Fibroblast of lung (primary cell): ENCODE measurements at places on chromosomes 11 and 22. TPM values are rescaled to one million over a fixed set of nuclear protein-coding genes. Genes with fewer than 3 reads are reported as not detected.

DNA sequence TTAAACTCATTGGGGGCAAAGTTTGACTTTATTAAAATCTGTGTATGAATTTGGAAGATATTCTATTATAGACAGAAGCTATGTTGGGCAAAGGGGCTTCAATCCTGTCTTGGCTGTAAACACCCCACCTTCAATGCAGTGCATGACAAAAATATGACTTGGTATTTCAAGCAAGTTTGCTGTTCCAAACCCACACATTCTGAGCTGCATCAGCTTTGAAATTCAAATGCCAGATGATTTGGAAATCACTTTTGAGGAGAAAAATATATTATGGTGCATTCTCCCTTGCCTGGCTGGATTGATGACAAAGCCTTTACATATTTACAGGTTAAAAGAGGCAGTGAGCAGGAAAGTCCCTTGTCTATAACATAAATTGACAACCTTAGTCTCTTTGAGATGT is 760.0 kb downstream of the NELL1 start:
- no peak for DNase-seq
- H3K4me3 ChIP-seq, result no peak overlapping the region
- H3K36me3 ChIP-seq, result no peaks in the 10 kb centered on the region
- no peak overlapping the region for H3K27ac ChIP-seq
- H3K4me1 ChIP-seq, result no peaks in the 10 kb centered on the region

DNA sequence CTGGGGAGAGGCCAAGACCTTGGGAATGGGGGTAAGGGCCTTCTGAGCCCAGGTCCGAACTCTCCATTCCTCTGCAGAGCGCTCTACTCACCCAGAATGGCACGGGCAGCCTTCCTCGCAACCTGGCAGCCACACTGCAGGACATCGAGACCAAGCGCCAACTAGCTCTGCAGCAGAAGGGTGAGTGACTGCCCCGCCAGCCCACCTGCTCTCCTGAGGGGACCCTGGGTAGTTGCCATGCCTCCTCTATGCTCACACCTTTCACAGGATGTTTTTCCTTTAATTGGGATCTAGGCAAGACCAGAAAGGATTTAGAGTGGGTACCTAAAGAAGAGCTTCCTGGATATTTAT is 35.5 kb downstream of the TREH start:
- H3K36me3 ChIP-seq, result peaks cover 50% of the 10 kb centered on the region
- no peak for DNase-seq
- no peak overlapping the region for H3K4me3 ChIP-seq
- H3K27me3 ChIP-seq, result no peaks in the 10 kb centered on the region
- no peaks in the 10 kb centered on the region for H3K4me1 ChIP-seq
- no peak overlapping the region for H3K27ac ChIP-seq

- peaks cover 4% of the 10 kb centered on the region for H3K36me3 ChIP-seq
- H3K4me3 ChIP-seq, result peak overlapping the region; percentile 33
- peak; percentile 95 for DNase-seq
- H3K4me1 ChIP-seq, result peaks cover 62% of the 10 kb centered on the region
Measured at GRCh38 chr11:64865286-64866172, 12.9 kb downstream of the EHD1 start.

DNA sequence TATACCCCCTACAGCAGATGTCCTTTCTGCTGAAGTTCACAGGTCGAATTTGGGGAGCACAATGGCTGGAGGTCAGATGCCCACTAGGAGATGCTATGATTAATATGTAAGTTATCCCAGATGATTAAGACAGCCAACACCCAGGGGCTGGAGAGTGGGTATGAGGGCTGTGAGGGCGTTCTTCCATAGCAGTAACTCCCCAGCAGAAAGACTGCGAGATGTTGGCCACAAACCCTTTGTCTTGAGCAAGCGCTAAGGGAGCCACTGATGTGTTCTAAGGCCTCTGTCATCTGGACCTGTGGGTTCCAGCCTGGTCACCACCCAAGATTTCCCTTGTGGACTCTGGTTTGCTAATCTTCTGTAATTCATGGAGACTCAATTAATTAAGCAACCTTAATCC is 77.6 kb downstream of the BMAL1 start:
- no peaks in the 10 kb centered on the region for H3K27me3 ChIP-seq
- no peaks in the 10 kb centered on the region for H3K4me1 ChIP-seq
- H3K27ac ChIP-seq, result no peak overlapping the region
- DNase-seq, result no peak
- H3K36me3 ChIP-seq, result peaks cover 5% of the 10 kb centered on the region
- no peak overlapping the region for H3K4me3 ChIP-seq

GRCh38 chr11:133409799-133410198 is 122.5 kb downstream of the OPCML start:
- no peak overlapping the region for H3K27ac ChIP-seq
- H3K36me3 ChIP-seq, result no peaks in the 10 kb centered on the region
- no peaks in the 10 kb centered on the region for H3K27me3 ChIP-seq
- H3K4me3 ChIP-seq, result no peak overlapping the region

- H3K4me1 ChIP-seq, result no peaks in the 10 kb centered on the region
- H3K4me3 ChIP-seq, result no peak overlapping the region
- no peaks in the 10 kb centered on the region for H3K36me3 ChIP-seq
- H3K27ac ChIP-seq, result no peak overlapping the region
- H3K27me3 ChIP-seq, result no peaks in the 10 kb centered on the region
- no peak for DNase-seq
Measured at GRCh38 chr11:102610200-102610599, 14.9 kb downstream of the MMP20 start.

DNA sequence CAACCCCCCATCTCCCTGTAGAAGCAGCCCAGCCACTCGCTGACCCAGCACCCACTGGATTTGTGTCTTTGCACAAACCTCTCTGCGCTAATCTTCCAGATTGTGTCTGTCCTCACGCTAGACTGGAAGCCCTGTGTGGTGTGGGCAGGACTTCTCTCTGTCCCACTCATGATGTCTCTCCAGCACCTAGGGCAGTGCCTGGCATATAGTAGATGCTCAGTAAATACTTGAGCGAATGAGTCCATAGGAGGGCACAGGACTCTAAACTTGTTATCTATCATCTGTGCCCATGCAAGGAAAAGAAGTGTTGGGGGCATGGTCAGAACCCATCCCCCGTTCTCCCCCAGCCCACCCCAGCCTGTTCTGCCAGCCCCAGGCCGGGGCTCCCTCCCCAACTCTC is 22.9 kb downstream of the RPL3 start:
- H3K27me3 ChIP-seq, result no peaks in the 10 kb centered on the region
- DNase-seq, result no peak
- no peak overlapping the region for H3K4me3 ChIP-seq
- no peak overlapping the region for H3K27ac ChIP-seq
- peaks cover 18% of the 10 kb centered on the region for H3K4me1 ChIP-seq

GRCh38 chr22:38031491-38031890 is 25.7 kb upstream of the PICK1 start:
- peaks cover 4% of the 10 kb centered on the region for H3K27me3 ChIP-seq
- DNase-seq, result no peak
- no peak overlapping the region for H3K27ac ChIP-seq
- H3K4me1 ChIP-seq, result peaks cover 30% of the 10 kb centered on the region
- no peak overlapping the region for H3K4me3 ChIP-seq

- H3K4me3 ChIP-seq, result no peak overlapping the region
- no peak for DNase-seq
- no peaks in the 10 kb centered on the region for H3K36me3 ChIP-seq
- H3K27me3 ChIP-seq, result no peaks in the 10 kb centered on the region
Measured at GRCh38 chr11:11036185-11036847, 178.5 kb upstream of the ZBED5 start.

- H3K4me1 ChIP-seq, result no peaks in the 10 kb centered on the region
- no peaks in the 10 kb centered on the region for H3K27me3 ChIP-seq
- peak; percentile 27 for DNase-seq
- no peaks in the 10 kb centered on the region for H3K36me3 ChIP-seq
- no peak overlapping the region for H3K27ac ChIP-seq
Measured at GRCh38 chr22:46415776-46416519, 80.4 kb downstream of the TRMU start.

DNA sequence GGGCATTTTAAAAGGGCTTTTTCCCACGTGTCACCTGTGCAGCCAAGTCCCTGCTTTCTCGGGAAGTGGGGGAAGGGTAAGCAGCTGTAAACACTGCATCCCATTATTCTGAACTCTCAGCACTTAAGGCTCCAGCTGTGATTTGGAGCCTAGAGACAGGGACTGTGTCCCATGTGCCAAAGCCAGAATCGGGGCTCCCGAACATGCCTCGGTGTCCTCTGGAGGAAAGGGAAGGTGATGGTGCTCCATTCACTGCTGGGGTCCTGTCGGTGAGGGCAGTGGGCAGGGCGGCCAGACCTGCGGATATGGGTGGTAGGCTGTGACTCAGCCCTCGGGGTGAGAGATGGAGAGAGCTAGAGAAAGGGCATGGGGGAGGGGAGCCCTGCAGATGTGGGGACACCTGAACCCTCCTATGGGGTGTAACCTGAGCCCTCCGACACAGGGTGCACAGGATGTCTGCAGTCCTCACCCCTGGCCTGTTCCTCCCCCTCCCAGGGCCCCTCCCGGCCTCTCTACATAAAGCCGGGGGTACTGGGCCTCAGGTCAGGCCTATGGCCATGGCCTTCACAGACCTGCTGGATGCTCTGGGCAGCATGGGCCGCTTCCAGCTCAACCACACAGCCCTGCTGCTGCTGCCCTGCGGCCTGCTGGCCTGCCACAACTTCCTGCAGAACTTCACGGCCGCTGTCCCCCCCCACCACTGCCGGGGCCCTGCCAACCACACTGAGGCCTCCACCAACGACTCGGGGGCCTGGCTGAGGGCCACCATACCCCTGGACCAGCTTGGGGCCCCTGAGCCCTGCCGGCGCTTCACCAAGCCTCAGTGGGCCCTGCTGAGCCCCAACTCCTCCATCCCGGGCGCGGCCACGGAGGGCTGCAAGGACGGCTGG is 31.8 kb downstream of the CAPN1 start:
- no peak overlapping the region for H3K4me3 ChIP-seq
- DNase-seq, result peak; percentile 11
- no peak overlapping the region for H3K27ac ChIP-seq
- no peaks in the 10 kb centered on the region for H3K27me3 ChIP-seq
- H3K36me3 ChIP-seq, result peaks cover 13% of the 10 kb centered on the region
- H3K4me1 ChIP-seq, result no peaks in the 10 kb centered on the region

GRCh38 chr11:61187505-61188130 is 15.7 kb upstream of the PGA3 start:
- H3K4me3 ChIP-seq, result no peak overlapping the region
- no peak overlapping the region for H3K27ac ChIP-seq
- DNase-seq, result peak; percentile 81
- H3K27me3 ChIP-seq, result no peaks in the 10 kb centered on the region
- no peaks in the 10 kb centered on the region for H3K4me1 ChIP-seq
- no peaks in the 10 kb centered on the region for H3K36me3 ChIP-seq

Gene DDX25
- not detected in 2 replicates for total RNA-seq

Gene RTN4RL2
- total RNA-seq, result 0.17 and 0.26 TPM in 2 replicates

Gene MPPED2
- total RNA-seq, result under 0.01 TPM in 2 replicates

Gene ANKRD13D
- total RNA-seq, result 31.8 and 45.4 TPM in 2 replicates

Gene ADM2
- 2.8 and 5.8 TPM in 2 replicates for total RNA-seq

Gene POTEH
- total RNA-seq, result not detected in 2 replicates

Gene MORC2
- 16.7 and 23.1 TPM in 2 replicates for total RNA-seq

Gene CCDC82
- 12.8 and 14.2 TPM in 2 replicates for total RNA-seq
